ENCODE measurements at places on chromosomes 6 and 20. TPM values are rescaled to one million over a fixed set of nuclear protein-coding genes. Genes with fewer than 3 reads are reported as not detected.

DNA sequence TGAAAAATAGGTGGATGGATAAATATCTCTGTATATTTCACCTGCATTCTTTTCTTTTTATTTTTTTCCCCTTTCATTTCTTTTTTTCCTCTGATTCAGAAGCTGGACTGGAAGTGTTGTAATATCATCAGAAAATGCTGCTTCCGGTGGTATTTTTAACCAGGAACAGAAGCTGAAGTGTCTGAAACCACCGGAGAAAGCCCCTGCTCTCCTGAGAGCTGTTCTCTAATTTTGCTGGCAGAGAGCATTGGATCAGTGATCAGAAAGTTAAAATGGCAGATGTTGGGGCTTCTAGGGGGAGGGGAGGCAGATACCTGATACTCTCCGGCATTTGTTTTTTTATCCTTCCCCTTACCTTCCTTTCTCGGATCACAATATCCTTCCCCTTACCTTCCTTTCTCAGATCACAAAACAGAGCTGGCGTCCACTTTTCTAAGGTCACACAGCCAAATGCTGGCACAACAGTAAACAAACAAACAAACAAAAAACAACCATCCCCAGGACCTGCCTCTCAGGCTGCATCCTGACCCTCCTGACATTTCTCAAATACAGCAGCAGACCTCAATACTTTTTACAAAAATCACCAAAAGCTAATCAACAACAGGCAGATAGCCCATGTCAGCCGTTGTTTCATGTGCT, 143.2 kb upstream of the ZNF217 start:
- no peak for DNase-seq

DNA sequence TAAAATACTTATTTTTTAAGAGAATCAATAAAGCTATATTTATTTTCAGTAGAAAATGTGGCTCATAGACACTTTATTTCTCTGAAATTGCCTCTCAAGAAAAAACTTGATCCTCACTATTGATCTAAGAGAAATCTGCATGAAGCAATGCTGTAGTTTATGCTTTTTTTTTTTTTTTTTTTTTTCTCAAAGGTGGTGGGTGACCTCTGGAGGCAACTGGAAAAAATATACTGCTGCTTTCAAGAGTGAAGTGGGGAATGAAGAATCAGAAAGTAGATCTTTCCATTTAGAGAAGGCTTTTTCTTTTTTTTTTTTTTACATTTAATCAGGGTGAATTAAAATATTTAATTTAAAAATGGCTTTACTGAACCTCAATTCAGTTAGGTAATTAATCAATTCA, 169.3 kb downstream of the SLC16A10 start:
- no peak for DNase-seq

Gene LAMA2
- total RNA-seq, result 305 TPM

Gene GJA10
- total RNA-seq, result not detected

Gene TREM2
- total RNA-seq, result 12.3 TPM

GRCh38 chr6:126245077-126245476, 94.8 kb upstream of the CENPW start:
- DNase-seq, result no peak

GRCh38 chr20:13552061-13552460, 86.7 kb downstream of the TASP1 start:
- no peak for DNase-seq

Gene EYS
- total RNA-seq, result 0.39 TPM

DNA sequence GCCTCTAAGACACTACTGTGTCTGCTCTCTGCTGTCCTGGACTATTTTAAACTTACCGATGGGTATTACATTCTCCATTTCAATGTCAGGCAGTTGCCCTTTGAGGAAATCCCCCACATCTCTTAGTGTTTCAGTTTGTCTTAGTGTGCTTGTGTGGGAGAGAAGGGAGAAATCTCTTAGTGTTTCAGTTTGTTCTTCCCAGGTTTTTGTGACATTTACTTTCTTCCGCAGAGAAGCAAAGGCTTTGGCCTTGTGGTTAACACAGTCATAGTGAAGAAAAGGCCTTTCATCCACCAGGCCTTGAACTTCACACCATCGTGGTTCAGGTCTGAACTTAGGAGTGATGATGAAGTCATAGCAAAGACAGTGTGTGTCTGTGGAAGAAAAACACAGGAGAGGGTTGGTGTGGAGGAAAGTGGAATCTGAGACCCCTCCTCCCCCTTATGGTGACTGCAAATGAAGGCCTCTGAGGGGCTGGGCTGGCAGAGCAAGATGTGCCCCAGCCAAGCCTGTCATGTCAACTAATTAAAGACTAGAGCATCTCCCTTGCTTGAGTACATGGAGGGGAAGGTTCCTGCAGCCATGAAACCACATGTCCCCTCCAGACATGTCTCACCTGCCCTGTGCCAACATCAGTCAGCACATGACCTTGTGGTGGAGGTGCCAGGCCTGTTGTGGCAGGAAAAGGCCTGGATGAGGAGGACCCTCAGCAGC, 23.9 kb downstream of the RAET1L start:
- DNase-seq, result no peak

- DNase-seq, result no peak
Observed at GRCh38 chr20:49171909-49172308, 16.2 kb downstream of the STAU1 start.

DNA sequence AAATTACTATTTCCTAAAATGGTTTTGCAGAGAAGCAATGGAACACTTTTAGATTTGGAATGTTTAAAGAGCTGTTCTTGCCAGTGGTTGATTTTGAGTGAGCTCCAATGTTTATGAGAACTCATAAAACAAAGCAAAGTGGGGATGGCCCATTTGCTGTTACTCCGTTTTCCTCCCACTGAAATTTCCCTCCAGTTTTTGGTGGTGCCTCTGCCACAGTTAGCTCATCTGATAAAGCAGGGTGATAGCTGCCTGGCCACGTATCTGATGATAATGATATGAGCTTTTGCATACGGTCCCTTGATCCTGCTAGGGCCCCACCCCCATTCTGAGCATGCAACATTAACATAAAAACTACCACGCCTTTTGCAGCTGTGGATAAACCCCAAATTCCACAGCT, 10.4 kb downstream of the CD83 start:
- DNase-seq, result no peak

DNA sequence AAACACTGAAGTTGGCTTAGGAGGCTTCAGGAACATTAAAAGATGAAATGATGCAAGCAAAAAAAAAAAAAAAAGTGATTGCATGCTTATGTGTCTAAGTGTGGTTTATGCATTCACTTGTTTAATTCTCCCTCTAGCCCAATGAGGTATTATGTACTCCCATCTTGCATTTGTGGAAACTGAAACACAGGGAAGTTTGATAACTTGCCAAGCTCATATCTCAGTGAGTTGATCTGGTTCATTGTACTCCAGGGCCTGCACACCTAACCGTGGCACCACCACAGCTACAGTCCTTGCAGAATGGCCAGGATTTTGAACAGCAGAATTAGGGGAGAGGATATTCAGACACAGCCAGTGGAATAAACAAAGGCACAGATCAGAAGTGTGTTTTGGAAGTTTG, 251.2 kb downstream of the TBC1D7 start:
- no peak for DNase-seq

GRCh38 chr6:25788305-25788922, 33.9 kb downstream of the SLC17A4 start:
- peak; percentile 45 for DNase-seq

Gene TGM3
- not detected for total RNA-seq

GRCh38 chr6:152348116-152348515, 289.0 kb downstream of the SYNE1 start:
- no peak for DNase-seq

Gene RIMS4
- total RNA-seq, result 0.21 TPM

Gene CCN6
- 0.42 TPM for total RNA-seq

GRCh38 chr6:2877057-2877882, 25.8 kb downstream of the SERPINB9 start:
- DNase-seq, result no peak

DNA sequence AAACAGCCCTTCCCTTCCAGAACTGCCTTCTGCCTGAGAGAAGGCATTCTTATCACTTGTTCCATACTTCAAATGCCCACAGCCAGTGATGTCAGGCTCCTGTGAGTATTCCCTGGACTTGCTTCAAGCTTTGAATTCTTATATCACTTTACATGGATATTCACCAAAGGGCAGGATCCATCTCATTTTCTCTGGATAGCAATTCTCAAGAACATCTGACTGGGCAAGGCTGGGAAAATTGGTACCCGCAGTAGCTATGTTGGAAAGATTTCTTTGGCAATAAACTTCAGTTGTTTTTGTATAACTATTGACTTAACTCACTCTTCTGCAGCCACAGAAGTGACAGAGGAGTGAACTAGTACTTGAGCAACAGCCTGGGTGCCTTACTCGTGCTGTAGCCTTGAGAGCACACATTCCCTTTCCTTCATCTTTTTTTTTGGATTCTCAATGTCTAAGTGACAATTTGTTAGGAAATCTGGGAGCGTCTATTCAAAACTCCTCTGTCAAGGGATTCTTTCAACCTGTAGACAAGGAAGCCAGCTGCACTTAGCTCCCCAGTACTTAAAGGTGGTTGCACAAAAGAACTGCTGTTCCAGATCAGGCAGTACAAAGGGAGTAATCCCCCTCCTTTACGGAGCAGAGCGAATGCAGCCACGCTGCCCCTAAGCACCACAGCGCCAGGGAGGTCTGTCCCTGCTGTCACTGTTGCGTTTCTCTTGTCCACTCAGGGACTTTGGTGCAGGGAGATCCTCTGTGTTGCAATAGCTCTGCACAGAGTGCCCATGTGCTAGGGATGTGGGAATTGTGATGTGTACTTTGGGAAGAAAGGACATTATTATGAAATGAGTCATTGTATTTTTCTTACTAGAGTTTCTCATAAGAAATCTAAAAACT, 69.6 kb downstream of the JAG1 start:
- DNase-seq, result peak; percentile 52

GRCh38 chr6:69953491-69953890, 87.1 kb downstream of the COL19A1 start:
- DNase-seq, result no peak

- no peak for DNase-seq
Observed at GRCh38 chr20:22762576-22763256, 178.3 kb upstream of the FOXA2 start.

Gene PROKR2
- total RNA-seq, result not detected

DNA sequence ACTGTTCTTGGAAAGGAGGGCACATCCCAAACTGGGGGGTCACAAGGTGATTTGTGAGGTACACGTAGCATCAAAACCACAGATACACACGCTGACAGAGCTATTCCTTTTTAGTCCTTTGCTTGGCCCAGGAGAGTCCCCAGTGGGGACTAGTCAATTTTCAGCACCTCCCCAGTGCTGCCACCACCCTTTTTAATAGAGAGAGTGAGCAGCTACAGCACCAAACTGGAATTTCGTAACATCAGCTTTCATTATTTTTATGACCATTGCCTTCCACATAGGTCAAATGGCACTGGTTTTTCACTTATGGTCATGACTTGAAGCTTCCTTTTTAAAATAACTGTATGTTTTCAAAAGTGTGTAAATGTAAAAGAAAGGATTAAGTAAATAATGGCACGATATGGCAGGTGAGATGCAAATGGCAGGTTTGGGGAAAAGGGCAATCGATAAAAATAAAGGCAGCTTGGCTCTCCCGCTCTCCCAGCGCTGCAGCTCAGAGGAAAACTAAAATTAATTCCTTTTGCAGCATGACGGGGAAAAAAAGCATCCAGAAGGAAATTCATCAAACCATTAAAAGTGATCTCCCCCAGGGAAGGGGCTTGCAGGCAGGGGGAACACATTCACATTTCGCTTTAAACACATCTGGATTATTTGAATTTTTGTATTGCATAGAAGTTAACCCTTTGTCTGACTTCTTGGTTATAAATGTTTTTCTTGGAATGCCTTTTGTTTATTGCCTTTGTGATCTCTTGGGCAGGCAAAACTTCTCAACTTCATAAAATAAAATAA, 95.2 kb downstream of the ANKRD60 start:
- no peak for DNase-seq

DNA sequence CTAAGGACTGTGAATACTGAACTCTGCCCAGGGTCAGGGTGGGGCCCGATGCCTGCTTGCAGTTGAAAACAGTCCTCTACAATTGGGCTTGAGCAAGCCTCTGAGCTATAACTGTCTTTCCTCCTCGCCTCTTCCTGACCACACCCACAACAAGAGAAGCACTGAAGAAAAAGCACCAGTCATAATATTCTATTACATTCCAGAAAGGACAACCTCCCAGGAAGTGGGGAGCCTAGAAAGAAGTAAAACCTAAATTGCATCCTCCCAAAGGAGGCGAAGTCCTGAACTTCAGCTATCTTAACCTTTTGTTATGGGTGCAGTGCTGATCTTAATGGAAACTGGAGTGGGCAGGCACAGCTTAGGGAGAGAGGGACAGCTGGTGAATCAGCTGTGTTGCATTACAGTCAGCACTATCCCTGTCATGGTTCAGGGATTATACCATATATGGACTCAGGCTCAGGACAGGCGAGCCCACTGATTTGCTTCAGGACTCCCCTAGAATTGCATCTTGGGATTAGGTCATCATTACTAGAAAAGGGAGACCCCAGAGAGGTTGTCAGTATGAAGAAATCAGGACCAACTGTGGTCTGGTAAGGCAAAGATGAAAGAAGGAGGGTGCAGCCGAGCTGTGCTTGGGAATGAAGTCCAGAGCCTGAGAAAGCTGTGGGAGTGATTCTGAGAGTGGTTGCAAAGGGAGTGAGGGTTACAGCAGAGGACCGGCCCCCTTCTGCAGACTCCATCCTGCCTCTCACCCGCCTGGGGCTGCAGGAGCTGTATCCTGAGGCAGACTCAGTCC, 18.3 kb upstream of the TRAM2 start:
- peak; percentile 48 for DNase-seq

Gene ENPP5
- 0.39 TPM for total RNA-seq

Gene RAET1L
- total RNA-seq, result not detected

DNA sequence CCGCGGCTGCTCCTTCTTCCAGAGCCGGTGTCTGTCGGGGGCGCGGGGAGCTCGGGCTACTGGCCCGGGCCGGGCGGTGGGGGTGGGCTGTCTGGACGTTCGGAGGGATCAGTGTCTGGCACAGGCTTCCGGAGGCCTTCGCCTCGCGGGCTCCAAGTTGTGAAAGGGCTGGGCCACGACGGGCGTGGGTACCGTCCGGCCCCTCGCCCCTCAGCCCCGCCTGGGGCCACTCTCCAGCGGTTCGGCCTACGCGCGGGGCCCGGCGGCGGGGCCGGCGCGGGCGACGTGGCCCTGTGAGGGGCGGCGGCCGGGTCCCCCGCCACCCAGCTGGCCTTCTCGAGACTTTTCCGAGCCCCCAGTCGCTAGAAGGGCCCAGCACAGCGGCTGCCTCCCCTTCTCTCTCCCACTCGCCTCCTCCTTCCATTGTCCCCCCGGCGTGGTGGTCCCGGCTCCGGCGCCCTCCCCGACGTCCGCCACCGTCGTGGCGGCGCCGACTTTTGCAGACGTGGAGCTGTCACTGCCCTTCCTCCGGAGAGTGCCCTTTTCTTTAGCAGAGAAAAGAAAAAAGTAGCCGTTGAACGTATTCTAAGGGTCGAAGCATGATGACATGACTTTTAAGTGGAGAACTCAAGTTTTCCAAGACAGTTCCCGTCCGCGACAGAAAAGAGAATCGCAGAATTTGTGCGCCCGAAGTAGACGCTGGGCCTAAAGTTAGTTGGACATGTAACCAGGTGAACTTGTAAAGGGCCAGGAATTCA, 571 bp downstream of the ITCH start:
- DNase-seq, result peak; percentile 17

Gene SRSF3
- 260 TPM for total RNA-seq

All from tibial nerve (tissue), 4 donors.